Left lung (tissue), 14 donors: ENCODE measurements at places on chromosomes 6 and 20. TPM values are rescaled to one million over a fixed set of nuclear protein-coding genes. Genes with fewer than 3 reads are reported as not detected.

The NT5E gene
- polyA plus RNA-seq, result 14.5 TPM

DNA sequence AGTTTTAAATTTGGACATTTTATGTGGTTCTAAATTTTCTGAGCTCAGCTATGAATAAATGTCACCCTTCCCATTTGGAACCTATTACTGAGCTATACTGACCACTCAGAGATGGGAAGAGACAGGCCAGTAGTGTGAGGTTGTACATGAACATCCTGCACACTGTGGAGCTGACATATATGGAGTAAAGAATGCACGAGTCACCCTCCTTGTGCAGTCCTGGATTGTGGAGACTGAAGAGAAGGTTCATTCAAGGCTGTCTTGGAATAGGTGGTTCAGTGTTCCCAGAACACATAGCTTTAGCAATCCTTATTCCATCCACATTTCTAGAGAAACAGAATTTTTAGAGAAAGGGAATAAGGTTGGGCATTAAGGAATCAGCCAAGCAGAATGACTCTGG, 50.3 kb upstream of the OGFRL1 start:
- H3K4me3 ChIP-seq, result no peak overlapping the region
- H3K27ac ChIP-seq, result no peak overlapping the region
- DNase-seq, result no peak
- no peaks in the 10 kb centered on the region for H3K4me1 ChIP-seq
- no peaks in the 10 kb centered on the region for H3K36me3 ChIP-seq
- H3K27me3 ChIP-seq, result no peaks in the 10 kb centered on the region

DNA sequence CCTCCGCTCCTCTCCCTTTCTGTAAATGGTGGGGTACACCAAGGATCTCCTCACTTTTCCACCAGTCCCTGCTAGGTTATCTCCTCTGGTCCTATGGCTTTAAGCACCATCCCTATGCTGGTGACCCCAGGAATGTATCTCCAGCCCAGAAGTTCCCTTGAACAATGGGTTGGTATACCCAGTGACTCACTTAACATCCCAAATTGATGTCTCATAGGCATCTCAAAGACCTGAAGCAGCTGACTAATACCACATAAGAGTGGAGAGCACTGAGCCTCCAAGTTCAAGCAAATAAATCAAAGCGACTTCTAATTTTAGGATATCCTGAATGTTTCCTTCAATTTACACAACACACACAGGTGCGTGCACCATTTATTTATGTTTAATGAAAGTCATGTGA, 48.3 kb downstream of the ADGRF1 start:
- no peak for DNase-seq
- no peaks in the 10 kb centered on the region for H3K36me3 ChIP-seq

- no peaks in the 10 kb centered on the region for H3K4me1 ChIP-seq
- DNase-seq, result no peak
- H3K36me3 ChIP-seq, result no peaks in the 10 kb centered on the region
- H3K27me3 ChIP-seq, result no peaks in the 10 kb centered on the region
- H3K27ac ChIP-seq, result no peak overlapping the region
These were observed 211.7 kb downstream of the LMBRD1 start for GRCh38 chr6:69584913-69585729.

The PGBD1 gene
- 12.7 TPM for polyA plus RNA-seq

The GUCA1A gene
- polyA plus RNA-seq, result not detected

DNA sequence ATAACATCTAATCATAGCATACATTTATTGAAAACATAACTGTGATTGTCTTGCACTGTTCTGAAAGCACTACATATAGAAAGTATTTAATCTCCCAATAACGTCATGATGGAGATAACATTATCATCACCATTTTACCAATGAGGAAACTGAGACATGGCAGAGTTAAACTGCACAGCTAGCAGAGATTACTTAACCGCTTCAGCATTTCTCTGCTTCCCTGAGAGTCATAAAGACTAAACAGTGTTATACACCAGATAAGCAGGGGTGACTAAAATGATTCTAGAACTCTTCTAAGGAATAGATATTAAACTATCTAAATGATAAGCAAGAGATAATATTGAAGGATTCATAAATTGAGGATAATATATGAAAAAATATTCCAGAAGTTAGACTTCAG, 183.2 kb upstream of the BMP5 start:
- no peaks in the 10 kb centered on the region for H3K27me3 ChIP-seq
- no peaks in the 10 kb centered on the region for H3K4me1 ChIP-seq
- H3K27ac ChIP-seq, result no peak overlapping the region

DNA sequence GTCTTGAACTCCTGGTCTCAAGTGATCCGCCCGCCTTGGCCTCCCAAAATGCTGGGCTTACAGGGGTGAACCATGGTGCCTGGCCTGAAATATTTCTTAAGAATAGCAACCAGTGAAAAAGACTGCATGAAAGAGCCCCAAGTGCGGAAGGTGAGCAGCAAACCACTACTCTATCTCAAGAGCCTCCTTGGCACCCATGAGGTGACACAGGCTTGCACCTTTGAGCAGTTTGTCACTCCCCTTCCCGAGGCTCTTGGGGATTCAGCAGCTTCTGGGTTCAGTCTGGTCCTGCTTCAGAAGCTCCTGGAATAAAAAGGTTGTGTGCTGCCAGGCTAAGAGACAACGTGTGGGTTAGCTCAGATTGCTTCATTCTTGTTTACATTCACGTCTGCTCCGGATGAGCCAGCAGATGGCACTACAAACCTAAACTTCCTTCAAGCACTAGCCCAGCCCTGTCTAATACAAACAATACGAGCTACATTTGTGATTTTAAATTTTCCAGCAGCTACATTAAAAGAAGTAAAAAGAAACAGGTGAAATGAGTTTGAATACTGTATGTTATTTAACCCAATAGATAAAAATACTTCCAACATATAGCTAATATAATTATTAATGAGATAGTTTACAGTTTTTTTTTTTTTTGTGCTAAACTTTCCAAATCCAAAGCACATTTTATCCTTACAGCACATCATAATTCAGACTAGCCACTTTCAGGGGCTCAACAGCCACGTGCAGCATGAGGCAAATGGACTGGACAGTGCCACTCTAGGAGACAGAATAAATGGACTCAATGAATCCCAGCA, 46.2 kb downstream of the GJA10 start:
- H3K4me1 ChIP-seq, result peaks cover 10% of the 10 kb centered on the region
- H3K27ac ChIP-seq, result no peak overlapping the region
- no peak overlapping the region for H3K4me3 ChIP-seq
- DNase-seq, result peak; percentile 64
- H3K27me3 ChIP-seq, result no peaks in the 10 kb centered on the region
- H3K36me3 ChIP-seq, result no peaks in the 10 kb centered on the region

The LRRN4 gene
- polyA plus RNA-seq, result 0.92 TPM

DNA sequence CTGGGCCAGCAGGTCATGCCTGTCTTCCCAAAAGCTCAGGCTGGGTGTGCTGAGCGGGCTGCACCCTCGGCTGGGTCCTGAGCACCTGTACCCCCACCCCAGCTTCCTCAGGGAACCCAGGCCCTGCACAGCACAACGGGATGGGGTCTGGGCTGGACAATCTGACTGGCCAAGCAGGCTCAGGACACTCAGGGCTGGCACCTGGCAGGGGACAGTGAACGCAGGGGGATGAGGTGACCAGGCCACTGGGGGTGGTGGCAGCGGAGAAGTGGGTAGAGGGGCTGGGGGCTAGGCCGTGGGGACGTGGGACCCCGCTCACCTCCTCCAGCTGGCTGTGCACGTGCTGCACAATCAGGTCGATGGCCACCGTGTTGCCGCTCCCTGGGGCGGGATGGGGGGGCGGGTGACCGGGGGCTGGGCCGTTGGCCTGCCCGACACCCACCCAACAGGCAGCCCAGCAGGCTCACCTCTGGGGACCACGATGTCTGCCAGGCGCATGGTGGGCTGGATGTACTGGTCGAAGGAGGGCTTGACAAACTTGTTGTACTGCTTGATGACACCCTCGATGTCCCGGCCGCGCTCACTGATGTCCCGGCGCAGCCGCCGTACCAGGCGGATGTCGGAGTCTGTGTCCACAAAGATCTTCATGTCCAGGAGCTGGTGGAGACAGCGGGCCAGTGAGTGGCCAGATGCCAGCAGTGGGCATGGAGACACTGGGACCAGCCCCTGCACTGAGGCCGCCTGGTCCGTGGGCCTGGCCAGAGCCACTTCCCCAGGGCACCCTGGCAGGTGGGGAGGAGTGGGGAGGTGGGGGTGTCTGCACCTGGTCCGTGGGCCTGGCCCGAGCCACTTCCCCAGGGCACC, 11.9 kb downstream of the UCKL1 start:
- no peaks in the 10 kb centered on the region for H3K27me3 ChIP-seq
- no peak overlapping the region for H3K4me3 ChIP-seq
- no peak for DNase-seq
- peaks cover 56% of the 10 kb centered on the region for H3K4me1 ChIP-seq
- H3K27ac ChIP-seq, result no peak overlapping the region

- H3K4me3 ChIP-seq, result no peak overlapping the region
- no peak overlapping the region for H3K27ac ChIP-seq
- no peaks in the 10 kb centered on the region for H3K4me1 ChIP-seq
These were observed 216.5 kb upstream of the CST7 start for GRCh38 chr20:24732599-24732998.

DNA sequence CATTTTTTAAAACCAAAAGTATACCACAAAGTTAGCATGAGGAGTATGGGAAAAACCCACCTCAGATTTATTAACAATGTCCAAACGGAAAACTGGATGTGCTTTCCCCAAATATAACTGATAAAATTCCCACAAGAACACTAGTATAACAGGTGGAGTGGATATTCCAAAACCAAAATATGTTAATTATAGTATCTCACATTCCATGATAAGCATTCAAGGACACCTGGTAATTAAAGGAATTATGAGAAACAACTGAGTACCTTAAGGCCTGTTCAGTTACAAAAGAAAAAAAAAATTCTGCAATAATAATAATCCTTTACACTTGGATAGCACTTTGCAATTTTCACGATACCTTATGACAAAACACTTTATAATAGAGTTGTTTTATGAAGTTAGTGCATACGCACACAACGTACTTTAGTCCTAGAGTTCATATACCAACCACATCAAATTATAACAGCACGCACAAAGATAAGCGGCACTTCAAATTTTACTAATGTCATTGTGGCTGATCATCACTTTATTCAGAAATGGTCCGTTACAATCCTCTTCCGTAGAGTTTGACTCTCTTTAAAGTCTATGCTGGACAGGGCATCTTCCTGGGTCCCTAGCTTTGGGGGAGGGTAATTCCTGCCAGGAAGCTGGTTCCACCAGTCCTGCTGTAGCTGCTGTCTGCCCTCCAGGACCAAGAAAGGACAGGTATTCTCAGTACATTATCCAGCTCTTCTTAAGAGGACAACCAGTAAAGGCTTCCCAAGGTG, 1.7 kb downstream of the CDK19 start:
- no peaks in the 10 kb centered on the region for H3K36me3 ChIP-seq
- H3K4me3 ChIP-seq, result peak overlapping the region; percentile 56
- DNase-seq, result no peak
- H3K27me3 ChIP-seq, result no peaks in the 10 kb centered on the region
- peaks cover 8% of the 10 kb centered on the region for H3K4me1 ChIP-seq
- no peak overlapping the region for H3K27ac ChIP-seq

The GDAP1L1 gene
- polyA plus RNA-seq, result 0.52 TPM

GRCh38 chr6:160966493-160967229, 24.9 kb upstream of the MAP3K4 start:
- H3K27ac ChIP-seq, result no peak overlapping the region
- no peak overlapping the region for H3K4me3 ChIP-seq
- H3K27me3 ChIP-seq, result no peaks in the 10 kb centered on the region
- H3K36me3 ChIP-seq, result no peaks in the 10 kb centered on the region
- DNase-seq, result no peak
- no peaks in the 10 kb centered on the region for H3K4me1 ChIP-seq

DNA sequence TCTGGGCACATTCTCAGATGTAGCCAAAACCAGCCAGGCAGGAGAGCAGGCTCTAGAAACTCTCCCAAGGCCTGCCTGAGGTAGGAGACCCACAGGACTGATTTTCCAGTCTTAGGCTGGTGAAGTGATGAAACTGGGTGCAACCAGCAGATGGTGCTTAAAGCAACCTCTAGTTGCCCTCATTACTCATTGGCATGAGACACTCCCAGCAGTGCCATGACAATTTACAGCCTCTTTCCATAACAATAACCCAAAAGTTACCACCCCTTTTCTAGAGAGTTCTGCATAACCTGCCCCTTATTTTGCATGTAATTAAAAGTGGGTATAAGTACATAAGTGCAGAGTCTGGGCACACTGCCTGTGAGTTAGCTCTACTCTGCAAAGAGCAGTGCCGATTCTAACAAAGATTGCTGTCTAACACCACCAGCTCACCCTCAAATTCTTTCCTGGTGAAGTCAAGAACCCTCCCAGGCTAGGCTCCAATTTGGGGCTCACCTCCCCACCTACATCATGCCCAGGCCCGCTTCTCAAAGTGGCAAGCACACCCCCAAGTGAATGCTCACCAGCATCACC, 14.4 kb upstream of the GPR6 start:
- no peak for DNase-seq
- H3K27me3 ChIP-seq, result no peaks in the 10 kb centered on the region
- no peak overlapping the region for H3K27ac ChIP-seq
- no peak overlapping the region for H3K4me3 ChIP-seq

- H3K4me1 ChIP-seq, result no peaks in the 10 kb centered on the region
- no peak overlapping the region for H3K27ac ChIP-seq
- DNase-seq, result no peak
- H3K27me3 ChIP-seq, result no peaks in the 10 kb centered on the region
- no peak overlapping the region for H3K4me3 ChIP-seq
- no peaks in the 10 kb centered on the region for H3K36me3 ChIP-seq
These were observed 33.7 kb upstream of the GPR6 start for GRCh38 chr6:109944448-109944847.

The RUNX2 gene
- polyA plus RNA-seq, result 3.4 TPM

DNA sequence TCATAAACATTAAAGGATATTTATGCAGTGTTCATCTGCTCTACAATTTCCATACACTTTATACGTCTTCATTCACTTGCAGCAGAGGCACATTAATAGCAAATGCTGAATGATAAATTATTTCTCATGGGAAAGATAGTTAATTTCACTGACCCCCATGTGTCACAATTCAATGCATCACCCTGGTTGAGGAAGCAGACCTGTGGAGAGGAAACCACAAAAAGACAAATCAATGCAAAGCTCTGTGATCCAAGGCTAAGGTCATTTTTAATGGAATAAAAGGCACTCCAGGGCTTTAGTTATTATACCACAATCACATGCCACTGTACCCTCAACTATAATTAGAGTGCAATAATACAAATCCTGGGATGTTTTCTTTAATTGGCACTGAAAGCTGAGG, 40.3 kb upstream of the TENT5A start:
- no peaks in the 10 kb centered on the region for H3K36me3 ChIP-seq
- H3K27me3 ChIP-seq, result no peaks in the 10 kb centered on the region
- no peak overlapping the region for H3K4me3 ChIP-seq
- no peak for DNase-seq
- no peak overlapping the region for H3K27ac ChIP-seq
